Body of pancreas (tissue), 4 donors: ENCODE measurements at places on chromosomes 6 and 20.
A peak's percentile ranks its signal among the peaks of the same experiment; 100 is the strongest.

GRCh38 chr6:163738304-163738703 is 323.8 kb downstream of the QKI start:
- no peak for DNase-seq

DNA sequence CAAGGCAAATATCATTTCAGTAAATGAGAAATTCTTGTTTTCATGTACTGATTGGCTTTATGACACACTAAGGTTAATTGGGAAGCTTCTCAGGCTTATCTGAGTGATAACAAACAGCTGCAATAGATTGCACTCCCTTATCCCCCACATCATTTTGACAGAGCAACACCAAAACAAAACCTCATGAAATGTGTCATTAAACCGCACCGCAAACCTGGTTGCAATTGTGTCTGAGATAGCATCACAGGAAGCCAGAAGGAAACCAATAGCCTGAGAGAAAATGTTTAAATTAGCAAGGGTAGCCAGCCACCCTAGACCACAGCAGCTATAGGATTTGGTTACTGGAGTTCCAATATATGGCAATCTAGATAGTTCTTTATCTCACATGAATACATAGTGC is 31.6 kb upstream of the LAMA4 start:
- no peak for DNase-seq

DNA sequence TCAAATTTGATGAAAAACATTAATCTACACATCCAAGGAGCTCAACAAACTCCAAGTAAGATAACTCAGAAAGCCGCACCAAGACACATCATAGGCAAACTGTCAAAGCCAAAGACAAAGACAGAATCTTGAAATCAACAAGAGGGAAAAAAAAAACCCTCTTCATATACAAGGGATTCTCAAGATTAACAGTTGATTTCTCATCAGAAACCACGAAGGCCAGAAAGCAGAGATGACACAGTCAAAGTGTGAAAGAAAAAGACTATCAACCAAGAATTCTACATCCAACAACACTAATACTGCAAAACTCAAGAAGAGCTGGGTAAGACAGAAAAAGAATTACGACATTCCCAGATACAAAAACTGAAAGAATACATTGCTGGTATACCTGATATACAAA is 73.8 kb downstream of the CDK19 start:
- no peak for DNase-seq

DNA sequence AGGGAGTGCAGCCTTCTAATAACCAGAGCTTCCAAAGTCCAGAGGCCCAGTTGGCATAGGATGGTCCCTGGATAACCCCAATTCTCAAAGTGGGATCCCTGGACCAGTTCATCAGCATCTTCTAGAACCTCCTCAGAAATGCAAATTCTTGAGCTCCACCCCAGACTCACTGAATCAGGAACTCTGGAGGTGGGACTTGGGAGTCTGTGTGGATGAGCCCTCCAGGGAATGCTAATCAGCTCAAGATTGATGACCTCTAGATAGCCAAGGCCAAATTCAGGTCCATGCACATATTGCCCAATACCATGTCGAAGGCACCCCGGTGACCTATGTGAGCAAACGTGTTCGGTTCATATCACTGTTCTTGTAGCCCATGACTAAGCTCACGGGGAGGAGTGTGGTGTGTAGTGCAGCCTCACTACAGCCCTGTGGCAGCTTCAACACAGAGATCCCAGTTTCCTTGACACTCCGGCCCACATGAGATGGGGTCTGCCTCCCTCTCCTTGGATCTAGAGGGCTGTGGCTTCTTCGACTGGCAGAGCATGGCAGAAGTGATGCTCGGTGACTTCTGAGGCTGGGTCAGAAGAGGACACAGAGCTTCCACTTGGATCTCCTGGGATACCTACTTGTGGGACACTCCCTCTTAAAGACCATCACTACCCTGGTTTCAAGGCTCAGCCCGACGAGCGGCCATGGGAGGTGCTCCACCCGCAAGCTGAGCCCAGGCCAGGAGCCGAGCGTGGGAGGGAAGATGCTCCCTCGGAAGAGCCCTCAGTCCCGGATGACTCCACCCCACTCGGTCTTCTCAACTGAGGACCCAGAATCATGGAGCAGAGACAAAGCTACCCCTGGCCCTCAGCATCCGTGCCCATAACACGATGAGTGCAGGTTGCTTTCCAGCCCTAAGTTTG is 151.1 kb upstream of the CST7 start:
- DNase-seq, result no peak

GRCh38 chr20:21326700-21327099 is 23.6 kb downstream of the XRN2 start:
- no peak for DNase-seq

- DNase-seq, result no peak
Measured at GRCh38 chr20:621125-621756, 11.1 kb upstream of the TCF15 start.

GRCh38 chr6:131947986-131948661 is 3.0 kb downstream of the CCN2 start:
- no peak for DNase-seq

- no peak for DNase-seq
Measured at GRCh38 chr6:111823012-111823411, 50.2 kb downstream of the FYN start.

GRCh38 chr20:44411020-44411756 is 55.7 kb downstream of the HNF4A start:
- peak; percentile 48 for DNase-seq

GRCh38 chr6:163366288-163366687 is 48.2 kb upstream of the QKI start:
- no peak for DNase-seq

- peak; percentile 81 for DNase-seq
Measured at GRCh38 chr6:53725791-53726575, 60.4 kb upstream of the KLHL31 start.

- DNase-seq, result no peak
Measured at GRCh38 chr20:17437251-17437650, 93.9 kb downstream of the BFSP1 start.

- peak; percentile 51 for DNase-seq
Measured at GRCh38 chr6:3259491-3259958, 778 bp downstream of the PSMG4 start.

DNA sequence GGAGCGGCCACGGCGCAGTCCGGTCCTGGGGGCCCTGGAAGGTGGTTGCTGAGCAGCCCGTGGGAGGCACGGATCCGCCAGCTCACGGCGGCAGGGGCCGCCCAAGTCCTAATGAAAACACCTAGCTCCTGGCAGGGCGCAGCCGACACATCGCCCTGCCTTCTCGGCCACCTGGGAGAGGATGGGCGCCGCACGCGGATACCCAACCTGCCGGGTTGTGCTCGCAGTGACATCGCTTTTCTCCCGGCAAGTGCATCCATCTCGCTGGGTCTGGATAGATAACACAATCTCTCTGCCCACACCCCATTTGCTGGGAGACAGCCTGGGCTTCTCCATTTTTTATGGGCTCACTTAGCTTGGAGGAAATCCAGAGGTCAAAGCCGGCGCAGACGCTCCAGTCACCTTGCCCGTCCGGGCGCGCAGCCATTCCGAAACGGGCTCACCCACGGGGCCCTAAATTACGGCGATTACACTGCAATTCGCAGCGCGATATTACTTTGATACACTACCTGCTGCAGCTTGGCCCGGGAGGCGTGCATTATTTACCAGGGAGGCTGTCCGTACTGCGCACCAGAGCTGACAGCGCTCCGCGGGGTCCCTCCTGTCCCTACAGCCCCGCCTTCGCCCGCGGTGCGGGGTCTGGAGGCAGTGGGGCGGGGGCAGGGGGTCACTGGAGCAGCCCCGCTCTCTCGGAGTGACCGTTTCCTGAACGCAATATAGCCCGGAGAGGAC is 36.2 kb upstream of the CCDC167 start:
- peak; percentile 40 for DNase-seq

DNA sequence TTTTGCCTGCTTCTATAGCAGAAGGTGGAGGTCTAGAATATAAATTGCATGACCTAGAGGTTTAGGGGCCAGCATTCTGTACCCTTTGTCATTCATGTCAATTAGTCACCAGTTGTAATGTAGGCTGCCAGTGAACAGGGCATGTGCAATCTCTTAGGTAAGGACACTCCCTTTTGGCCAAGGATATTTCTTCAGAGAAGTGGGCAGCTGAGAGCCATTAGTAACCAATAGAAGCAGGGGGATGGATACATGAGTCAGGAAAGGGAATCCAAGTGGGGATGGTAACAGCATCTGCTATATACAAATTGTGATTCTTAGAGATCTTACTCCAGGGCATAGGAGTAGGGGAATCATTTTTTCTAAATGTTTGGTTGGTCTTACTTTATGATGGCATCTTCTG is 494.2 kb upstream of the JAG1 start:
- DNase-seq, result no peak

GRCh38 chr6:20790032-20790791 is 256.0 kb downstream of the CDKAL1 start:
- DNase-seq, result no peak

DNA sequence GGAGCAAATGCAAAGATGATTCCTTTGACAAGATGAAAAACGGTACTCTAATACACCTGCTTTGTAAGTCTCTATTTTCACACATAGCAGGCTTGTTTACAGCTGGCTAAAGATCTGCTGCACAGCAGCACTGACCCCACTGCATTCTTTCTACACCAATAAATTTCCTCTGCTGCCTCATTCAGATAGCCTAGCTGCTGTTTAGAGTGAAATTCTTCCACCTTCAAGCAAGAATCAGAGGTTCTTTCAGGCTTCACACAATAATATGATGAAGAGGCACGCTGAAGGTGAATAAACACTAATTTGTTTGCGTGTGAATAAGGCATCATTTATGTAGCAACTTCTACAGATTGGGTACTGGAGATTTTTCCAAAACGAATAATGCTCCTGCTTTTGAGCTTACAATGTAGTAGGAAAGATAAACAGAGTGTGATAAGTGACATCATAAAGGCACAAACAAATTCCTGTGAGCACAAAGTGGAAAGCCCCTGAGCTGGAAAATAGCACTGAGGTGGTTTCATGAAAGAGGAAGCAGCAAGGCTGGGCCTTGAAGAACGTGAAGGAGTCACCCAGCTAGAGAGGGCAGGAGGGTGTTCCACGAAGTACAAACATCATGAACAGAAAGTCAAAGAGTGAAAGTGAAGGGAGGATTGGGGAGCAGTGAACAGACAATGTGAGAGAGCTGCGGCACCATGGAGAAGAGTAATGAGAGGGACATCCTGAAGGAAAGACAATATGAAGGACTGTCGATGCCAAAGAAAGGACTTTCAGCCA is 543.4 kb downstream of the CD83 start:
- peak; percentile 27 for DNase-seq

DNA sequence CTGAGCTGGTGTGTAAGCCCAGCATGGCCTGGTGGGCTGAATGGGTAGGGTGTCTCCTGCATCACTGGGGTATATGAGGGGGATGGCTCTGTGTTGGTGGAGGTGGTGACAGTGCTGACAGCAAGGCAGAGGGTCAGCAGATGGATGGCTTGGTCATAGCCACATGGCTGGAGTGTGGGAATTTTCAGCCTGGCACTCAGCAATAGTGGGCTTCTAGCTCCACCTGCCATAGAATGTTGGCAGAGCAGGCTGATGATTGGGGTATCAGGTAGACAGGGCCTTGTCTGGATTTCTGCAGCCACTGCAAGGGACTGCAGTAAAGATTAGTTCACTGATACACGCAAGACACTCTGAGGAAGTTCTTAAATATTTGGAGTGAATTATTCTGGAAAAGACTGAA is 137.5 kb upstream of the BACH2 start:
- no peak for DNase-seq

DNA sequence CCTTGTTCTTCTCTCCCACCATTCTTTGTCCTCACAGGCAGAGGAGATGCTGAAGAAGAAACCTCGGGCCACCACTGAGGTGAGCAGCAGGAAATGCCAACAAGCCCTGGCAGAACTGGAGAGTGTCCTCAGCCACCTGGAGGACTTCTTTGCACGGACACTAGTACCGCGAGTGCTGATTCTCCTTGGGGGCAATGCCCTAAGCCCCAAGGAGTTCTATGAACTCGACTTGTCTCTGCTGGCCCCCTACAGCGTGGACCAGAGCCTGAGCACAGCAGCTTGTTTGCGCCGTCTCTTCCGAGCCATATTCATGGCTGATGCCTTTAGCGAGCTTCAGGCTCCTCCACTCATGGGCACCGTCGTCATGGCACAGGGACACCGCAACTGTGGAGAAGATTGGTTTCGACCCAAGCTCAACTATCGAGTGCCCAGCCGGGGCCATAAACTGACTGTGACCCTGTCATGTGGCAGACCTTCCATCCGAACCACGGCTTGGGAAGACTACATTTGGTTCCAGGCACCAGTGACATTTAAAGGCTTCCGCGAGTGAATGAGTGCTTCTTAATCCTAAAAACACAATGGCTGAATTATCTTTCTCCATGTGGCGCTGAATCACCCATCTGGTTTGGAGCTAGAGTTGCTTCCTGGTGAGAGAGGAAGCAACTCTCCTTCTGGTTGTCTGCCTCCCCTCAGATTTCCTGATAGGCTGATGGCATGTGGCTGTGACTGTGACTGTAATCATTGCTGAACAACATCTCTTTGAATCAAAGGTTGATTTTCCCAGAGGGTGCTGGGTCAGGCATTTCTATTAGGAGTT is 4.6 kb downstream of the MAD2L1BP start:
- no peak for DNase-seq

DNA sequence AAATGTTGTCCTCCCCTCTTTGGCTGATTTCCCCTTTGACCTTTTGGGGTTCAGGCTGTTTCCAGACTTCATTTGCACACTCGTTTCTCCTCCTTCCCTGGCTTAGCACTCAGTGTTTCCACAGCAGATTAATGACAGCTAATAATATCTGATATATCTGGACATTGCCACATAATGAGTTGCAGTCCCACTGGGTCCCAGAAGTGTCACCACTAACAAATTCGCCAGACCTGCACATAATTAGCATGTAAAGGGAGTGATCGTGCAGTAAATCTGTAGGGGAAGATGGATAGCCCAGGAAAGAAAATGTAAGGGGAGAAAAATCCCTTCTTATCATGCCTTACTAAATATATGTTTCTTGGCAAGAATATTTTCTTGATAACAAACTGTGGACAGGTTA is 922.1 kb downstream of the TFAP2A start:
- no peak for DNase-seq

DNA sequence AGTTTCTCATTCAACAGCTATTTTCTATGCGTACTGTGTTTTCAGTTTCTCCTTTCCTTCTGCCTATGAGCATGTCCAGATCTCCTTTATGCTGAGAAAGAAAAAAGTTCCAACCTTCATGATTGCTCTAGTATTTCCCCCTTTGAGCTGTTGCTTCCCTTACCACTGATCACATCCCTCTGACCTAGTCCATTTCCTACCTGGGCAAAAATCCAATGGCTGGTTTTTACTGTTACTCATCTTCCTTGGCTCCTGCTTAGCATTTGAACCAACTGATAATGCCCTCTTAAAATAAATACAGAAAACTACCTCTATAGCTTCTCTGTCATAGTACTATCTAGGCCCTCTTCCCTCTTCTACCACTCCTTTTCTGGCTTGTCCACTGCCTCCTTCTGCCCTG is 6.0 kb downstream of the RFX6 start:
- DNase-seq, result no peak
